ENCODE measurements at places on chromosomes 5 and 9. TPM values are rescaled to one million over a fixed set of nuclear protein-coding genes. Genes with fewer than 3 reads are reported as not detected.

The QRFP gene
- not detected for total RNA-seq

The SSNA1 gene
- total RNA-seq = 92.1 TPM

The ST8SIA4 gene
- 0.29 TPM for total RNA-seq

The CNTNAP3B gene
- total RNA-seq = 1.2 TPM

The GSN gene
- 461 TPM for total RNA-seq

The SHROOM1 gene
- 8.6 TPM for total RNA-seq

The PTAR1 gene
- total RNA-seq = 94.1 TPM

The TARS1 gene
- total RNA-seq = 250 TPM

The CDC14B gene
- total RNA-seq = 44.9 TPM

The PCDHGB2 gene
- 5.1 TPM for total RNA-seq

The ARL10 gene
- total RNA-seq = 12.1 TPM

The PAX5 gene
- total RNA-seq = not detected

The KIF24 gene
- 0.50 TPM for total RNA-seq

The GPR21 gene
- total RNA-seq = 0.17 TPM

The INSL4 gene
- total RNA-seq = not detected

The TSSK1B gene
- total RNA-seq = 0.15 TPM

The PCDHB14 gene
- 1.2 TPM for total RNA-seq

The SLC25A2 gene
- total RNA-seq = 1.0 TPM

The SH3PXD2B gene
- total RNA-seq = 41.2 TPM

The TMEM267 gene
- 11.8 TPM for total RNA-seq

The DNM1 gene
- 86.0 TPM for total RNA-seq

The ZDHHC11 gene
- total RNA-seq = 2.8 TPM

The FAM174A gene
- 19.2 TPM for total RNA-seq

The TMC1 gene
- not detected for total RNA-seq

The CTSV gene
- total RNA-seq = 1.5 TPM

The CTXN3 gene
- not detected for total RNA-seq

The GM2A gene
- 30.3 TPM for total RNA-seq

The SLC22A4 gene
- total RNA-seq = 3.0 TPM

The PTGES gene
- 84.5 TPM for total RNA-seq

The EXOSC3 gene
- total RNA-seq = 33.4 TPM

The TPPP gene
- total RNA-seq = 0.66 TPM

The MLANA gene
- not detected for total RNA-seq

The UBAC1 gene
- total RNA-seq = 31.4 TPM

The GPR107 gene
- 31.1 TPM for total RNA-seq

The PCDHGC5 gene
- total RNA-seq = 8.1 TPM

The WNT8A gene
- total RNA-seq = not detected

The SLC34A1 gene
- not detected for total RNA-seq

Measured in smooth muscle cell of trachea (primary cell).